Hepatocyte (in vitro differentiated cells): ENCODE measurements at places on chromosomes 6 and 20.

DNA sequence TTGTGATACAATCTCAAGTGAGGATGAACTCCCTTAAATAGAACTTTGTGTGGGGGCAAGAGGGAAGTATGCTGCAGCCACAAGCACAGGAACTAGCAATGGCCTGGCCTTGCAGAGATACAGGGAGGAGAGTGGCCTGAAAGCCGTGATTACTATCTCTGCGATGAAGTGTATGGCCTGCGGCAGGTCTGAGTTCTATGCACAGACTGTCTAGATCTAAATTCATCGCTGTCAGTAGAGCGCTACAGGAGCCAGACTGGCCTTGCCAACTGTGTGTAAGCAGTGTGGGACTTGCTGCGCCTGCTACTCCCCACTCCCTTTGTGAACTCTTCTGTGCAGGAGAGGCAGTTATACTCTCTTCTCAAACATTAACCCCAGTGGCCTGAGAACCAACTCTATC is 997.0 kb downstream of the GRIK2 start:
- DNase-seq, result no peak

DNA sequence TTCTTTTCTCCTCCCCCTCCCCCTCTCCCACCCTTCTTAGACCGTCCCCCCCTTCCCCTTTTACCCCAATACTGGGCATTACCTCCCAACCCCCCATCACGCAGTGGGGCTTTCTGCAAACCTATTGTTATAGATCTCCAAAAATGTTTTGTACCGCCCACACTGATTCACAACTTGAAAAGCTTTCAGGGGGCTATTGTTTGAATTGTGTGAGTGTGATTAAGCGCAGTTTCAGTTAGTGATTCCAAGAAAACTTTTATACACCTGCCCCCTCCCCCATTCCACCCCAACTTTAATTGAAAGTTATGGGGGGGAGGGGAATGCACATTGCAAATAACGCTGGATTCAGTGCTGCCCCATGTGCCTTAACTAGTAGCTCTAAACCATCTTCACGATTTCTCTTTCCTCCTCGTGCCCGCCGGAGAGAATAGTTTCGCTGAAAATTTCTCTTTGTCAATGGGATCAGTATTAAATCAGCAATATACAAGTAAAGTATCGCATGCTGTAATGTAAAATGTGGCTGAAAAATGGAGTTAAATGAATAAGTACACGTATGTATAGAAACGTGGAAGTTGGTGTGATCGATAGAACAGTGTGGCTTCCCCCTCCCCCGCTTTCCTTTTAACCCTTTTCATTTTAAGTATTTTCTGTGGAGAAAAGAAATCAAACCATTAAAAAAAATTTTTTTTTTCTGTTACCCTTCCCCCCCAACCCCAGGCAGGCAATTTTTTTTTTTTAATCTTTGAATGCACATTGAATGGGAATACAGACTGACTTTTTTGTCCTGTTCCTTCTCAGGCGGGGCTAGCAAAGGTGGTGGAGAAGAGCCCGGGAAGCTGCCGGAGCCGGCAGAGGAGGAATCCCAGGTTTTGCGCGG is 632 bp downstream of the LIN28B start:
- DNase-seq, result peak; percentile 30

DNA sequence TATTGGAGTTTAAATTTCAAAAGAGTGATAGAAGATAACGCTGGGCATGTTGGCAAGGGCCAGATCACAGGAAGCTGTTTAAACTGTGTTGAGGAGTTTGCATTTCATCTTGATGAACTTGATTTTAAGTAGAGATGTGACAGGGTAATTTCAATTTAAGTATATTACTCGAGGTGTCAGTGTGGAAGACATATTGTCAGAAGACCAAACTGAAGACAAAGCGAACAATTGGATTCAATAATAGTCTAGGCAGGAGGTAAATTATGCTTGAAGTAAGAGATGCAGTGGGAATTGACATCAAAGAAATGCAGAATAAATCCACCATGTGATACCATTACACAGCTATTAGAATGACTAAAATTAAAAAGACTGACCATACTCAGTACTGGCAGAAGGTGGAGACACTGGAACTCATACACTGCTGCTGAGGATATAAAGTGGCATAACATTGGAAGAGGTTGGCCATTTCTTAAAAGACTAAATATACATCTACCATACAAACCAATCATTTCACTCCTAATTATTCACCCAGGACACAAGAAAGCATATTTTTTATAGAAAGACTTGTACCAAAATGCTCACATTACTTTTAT is 240.8 kb downstream of the ARHGAP18 start:
- no peak for DNase-seq

DNA sequence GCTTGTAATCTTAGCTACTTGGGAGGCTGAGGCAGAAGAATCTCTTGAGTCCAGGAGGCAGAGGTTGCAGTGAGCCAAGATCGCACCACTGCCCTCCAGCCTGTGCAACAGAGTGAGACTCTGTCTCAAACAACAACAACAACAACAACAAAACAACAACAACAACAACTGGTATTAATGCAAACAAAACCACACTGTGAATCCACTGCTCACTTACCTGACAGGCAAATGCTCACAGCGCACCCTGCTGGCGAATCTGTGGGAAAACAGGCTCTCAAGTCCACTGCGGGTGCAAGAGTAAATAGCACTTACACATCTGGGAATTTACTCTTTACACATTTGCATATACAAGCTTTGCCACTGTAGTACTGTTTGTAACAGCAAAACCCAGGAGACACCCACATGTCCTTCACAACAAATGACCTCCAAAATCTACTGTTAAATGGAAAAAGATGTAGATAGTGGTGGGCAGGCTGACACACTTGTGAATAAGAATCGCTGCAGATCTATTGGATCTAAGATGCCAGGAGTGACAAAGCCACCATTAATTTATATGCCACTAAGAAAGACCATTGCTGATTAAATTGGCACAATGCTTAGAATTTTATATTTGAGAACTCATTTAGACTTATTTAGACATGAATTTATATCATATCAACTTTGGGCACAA is 29.3 kb downstream of the NSFL1C start:
- DNase-seq, result peak; percentile 81

DNA sequence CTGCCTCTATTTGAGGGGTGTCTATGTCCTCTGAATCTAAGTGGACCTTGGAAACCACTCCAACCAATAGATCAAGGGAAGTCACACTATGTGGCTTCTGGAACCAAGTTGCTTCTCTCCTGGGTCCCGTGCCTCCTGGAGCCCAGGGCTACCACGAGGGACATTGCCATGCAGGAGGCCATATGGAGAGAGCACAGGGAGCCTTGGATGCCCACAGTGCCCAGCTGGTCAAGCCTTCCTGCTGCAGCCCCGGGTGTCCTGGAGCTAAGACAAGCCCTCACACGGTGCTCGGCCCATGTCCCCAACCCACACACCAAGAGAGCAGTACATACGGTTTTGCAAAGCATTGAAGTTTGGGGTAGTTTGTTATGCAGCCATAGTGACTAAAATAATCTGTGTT is 231.6 kb downstream of the SYNDIG1 start:
- DNase-seq, result no peak

DNA sequence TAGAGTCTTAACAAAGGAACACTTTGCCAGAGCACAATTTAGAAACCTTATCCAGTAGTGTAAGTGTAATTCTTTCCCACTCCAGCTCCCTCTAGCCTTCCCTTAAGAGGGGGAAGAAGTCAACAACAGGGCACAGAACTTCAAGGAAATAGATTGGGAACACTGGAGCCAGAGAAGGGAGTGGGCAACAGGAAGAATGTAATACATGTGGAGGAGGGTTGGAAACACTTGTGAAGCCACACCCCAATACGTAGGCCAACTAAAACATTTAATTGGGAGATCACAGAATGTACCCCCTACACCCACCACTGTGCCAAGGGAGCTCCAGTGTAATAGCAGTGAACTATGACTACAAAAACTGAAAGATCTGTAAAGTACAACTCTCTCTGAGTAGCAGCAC is 735.7 kb upstream of the HS3ST5 start:
- DNase-seq, result no peak

GRCh38 chr20:4470375-4470774 is 251.3 kb upstream of the PRND start:
- peak; percentile 16 for DNase-seq

- DNase-seq, result no peak
Measured at GRCh38 chr6:89555031-89555430, 83.5 kb downstream of the LYRM2 start.

DNA sequence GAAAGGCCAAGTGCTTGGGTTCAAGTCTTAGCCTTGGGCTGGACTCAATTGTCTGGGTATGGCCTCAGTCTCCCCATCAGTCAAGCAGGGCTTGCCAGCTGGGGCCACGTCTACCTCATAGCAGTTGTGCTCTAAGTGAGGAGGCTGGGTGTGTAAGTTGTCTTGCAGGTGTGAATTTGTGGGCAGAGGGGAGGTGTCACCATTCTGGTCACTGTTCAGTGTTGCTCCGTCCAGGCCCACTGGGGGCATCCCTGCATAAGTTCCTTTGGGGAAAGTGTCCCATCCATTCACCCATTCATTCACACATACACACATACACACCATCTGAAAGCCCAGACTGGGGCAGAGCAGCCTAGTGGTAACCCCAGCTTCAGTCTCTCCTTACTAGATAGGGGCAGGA is 36.3 kb downstream of the TFEB start:
- DNase-seq, result no peak

GRCh38 chr6:130371921-130372420 is 6.2 kb downstream of the TMEM200A start:
- DNase-seq, result no peak

- DNase-seq, result peak; percentile 86
Measured at GRCh38 chr6:26571592-26572296, 25.0 kb upstream of the ABT1 start.
